Nephron progenitor cell (in vitro differentiated cells): ENCODE measurements at places on chromosomes 11 and 22.

- peaks cover 53% of the 10 kb centered on the region for H3K4me1 ChIP-seq
- no peak overlapping the region for H3K27ac ChIP-seq
- peaks cover 34% of the 10 kb centered on the region for H3K36me3 ChIP-seq
- no peak overlapping the region for H3K4me3 ChIP-seq
Observed at GRCh38 chr22:46380069-46380468, 44.6 kb downstream of the TRMU start.

GRCh38 chr11:95371153-95371552, 140.2 kb upstream of the SESN3 start:
- no peak overlapping the region for H3K27ac ChIP-seq
- H3K27me3 ChIP-seq, result no peaks in the 10 kb centered on the region
- H3K36me3 ChIP-seq, result no peaks in the 10 kb centered on the region
- H3K4me1 ChIP-seq, result peaks cover 35% of the 10 kb centered on the region

GRCh38 chr11:116168459-116168787, 604.4 kb downstream of the BUD13 start:
- H3K4me1 ChIP-seq, result peaks cover 43% of the 10 kb centered on the region
- no peak overlapping the region for H3K27ac ChIP-seq
- H3K27me3 ChIP-seq, result peaks cover 9% of the 10 kb centered on the region
- no peak for DNase-seq

DNA sequence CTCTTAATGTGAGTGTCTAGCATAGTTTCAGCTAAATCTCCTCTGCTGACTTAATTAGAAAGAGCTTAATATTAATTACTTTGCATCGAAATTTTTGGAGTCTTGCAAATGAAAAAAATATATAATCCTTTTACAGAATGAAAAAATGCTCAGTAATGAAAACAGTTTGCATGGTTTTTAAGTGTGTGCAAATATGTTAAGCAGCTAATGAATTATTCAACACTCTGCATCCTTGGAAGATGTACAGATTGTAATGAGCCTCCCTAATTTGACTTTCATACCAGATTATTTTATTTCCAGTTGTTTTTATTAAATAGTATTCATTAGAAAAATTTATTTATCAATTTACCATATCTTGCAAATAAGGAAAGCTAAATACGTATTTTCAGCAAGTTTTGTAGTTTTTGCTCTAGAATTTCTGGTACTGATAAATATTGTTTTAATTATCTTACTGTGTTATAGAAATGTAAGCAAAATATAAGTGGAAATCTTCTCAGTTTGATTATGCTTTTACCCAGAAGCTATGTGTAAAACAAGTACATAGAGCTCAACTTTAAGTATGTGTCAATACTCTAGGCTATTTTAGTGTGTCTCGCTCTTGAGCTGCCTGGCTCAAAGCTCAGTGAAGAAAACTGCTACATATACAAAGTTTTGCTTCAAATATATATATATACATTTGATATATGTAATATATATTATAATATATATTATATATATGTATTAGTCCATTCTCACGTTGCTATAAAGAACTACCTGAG, 714.9 kb upstream of the LUZP2 start:
- DNase-seq, result no peak
- no peak overlapping the region for H3K27ac ChIP-seq
- no peak overlapping the region for H3K4me3 ChIP-seq
- H3K27me3 ChIP-seq, result no peaks in the 10 kb centered on the region

- peaks cover 30% of the 10 kb centered on the region for H3K4me1 ChIP-seq
- DNase-seq, result no peak
- no peak overlapping the region for H3K4me3 ChIP-seq
- peaks cover 14% of the 10 kb centered on the region for H3K27me3 ChIP-seq
Observed at GRCh38 chr11:122521626-122522025, 133.9 kb upstream of the UBASH3B start.

DNA sequence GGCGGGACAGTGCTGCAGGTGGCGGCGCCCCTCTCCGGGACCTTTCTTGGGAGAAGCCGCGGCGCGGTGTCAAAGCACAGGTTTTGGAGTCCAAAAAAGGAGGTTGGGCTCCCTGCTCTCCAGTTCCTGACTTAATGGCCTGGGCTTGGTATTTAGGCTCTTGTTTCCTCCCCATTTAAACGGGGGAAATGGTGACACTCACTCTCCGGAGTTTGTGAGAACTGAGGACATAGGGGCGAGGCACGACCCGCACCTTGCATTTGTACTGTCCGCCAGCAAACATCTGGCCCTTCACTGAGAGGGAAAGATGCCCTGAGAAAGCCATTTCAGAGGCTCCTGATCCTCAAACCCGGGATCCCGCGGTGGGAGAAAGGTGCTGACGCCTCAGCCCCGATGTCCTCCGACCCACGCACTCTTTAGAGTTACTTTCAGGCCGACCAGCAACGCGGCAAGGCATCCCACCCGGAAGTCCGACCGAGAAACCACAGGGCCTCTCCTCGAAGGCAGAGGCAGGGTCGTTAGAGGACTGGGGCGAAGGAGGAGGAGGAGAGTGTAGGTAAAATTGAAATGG, 2.9 kb upstream of the WDR74 start:
- H3K4me1 ChIP-seq, result peaks cover 27% of the 10 kb centered on the region
- peak; percentile 50 for DNase-seq
- no peak overlapping the region for H3K4me3 ChIP-seq
- H3K27ac ChIP-seq, result no peak overlapping the region

GRCh38 chr11:6988506-6988905, 31.6 kb downstream of the ZNF214 start:
- no peaks in the 10 kb centered on the region for H3K36me3 ChIP-seq
- no peak overlapping the region for H3K27ac ChIP-seq
- H3K27me3 ChIP-seq, result peaks cover 6% of the 10 kb centered on the region
- DNase-seq, result no peak

GRCh38 chr22:41411021-41411851, 29.5 kb downstream of the TEF start:
- H3K4me1 ChIP-seq, result peaks cover 31% of the 10 kb centered on the region
- H3K27ac ChIP-seq, result peak overlapping the region; percentile 23
- H3K27me3 ChIP-seq, result no peaks in the 10 kb centered on the region
- no peaks in the 10 kb centered on the region for H3K36me3 ChIP-seq

DNA sequence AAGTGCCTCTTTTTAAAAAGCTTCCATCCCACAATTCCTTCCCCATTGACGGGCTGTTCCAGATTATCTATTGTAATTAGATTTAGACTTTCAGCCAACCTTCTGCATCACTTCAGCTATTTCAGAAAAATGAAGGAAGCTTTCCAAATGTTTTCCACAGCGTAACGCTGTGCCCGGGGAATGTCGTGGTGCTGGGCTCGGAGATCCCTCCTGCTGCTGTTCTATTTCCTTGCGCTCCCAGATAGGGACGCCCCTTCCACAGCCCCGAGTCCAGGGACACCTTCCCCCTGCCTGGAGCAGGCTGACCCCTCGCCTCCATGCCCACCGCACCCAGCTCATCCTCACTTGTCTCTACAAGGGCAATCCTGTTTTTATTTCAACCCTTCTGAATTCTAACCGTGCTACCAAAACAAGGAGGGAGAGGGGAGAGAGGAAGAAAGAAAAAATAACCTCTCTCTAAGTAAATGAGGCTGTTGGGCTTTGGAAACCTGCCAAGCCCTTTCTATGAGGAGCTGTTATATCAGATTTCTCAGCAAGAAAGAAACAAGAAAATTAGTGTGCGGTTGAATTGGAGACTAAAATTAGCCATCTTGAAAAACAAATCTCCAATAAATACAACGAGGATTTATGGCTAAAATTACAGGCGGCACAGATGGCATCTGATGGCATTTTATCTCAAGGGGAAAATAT, 366.9 kb downstream of the BRD1 start:
- peaks cover 22% of the 10 kb centered on the region for H3K27me3 ChIP-seq
- no peaks in the 10 kb centered on the region for H3K36me3 ChIP-seq
- no peak for DNase-seq
- H3K4me3 ChIP-seq, result no peak overlapping the region

- DNase-seq, result no peak
- no peak overlapping the region for H3K27ac ChIP-seq
- no peaks in the 10 kb centered on the region for H3K36me3 ChIP-seq
Observed at GRCh38 chr11:90113541-90113940, 20.9 kb upstream of the NAALAD2 start.

GRCh38 chr11:73308003-73308960, at the start of gene ARHGEF17:
TSS of gene ARHGEF17 (plus strand) at chr11:73308276. CDS start at chr11:73308639, 363 bp downstream.
- H3K27ac ChIP-seq, result peak within 1 kb of the TSS; percentile 81
- peak within 1 kb of the TSS; percentile 78 for H3K4me3 ChIP-seq
- H3K27me3 ChIP-seq, result no peaks in the 10 kb centered on the region
- DNase-seq, result peak; percentile 82
- H3K36me3 ChIP-seq, result no peaks in the 10 kb centered on the region
- peaks cover 56% of the 10 kb centered on the region for H3K4me1 ChIP-seq

DNA sequence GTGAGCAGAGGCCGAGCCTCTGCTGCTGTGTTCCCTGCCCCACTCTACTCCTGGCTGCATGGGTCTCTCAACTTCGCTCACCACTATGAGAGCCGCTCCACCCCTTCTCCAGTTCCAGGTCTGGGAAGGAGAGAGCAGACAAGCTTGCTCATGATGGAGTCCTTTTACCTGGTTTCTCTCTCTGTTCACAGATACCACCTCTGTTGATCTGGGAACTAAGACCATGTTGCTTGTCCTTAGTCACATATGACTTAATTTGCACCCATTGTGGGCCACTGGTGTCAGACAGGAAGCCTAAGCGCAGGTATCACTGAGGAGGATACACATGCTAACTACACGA, 26.8 kb downstream of the MCM5 start:
- peaks cover 33% of the 10 kb centered on the region for H3K36me3 ChIP-seq
- no peaks in the 10 kb centered on the region for H3K27me3 ChIP-seq
- H3K4me3 ChIP-seq, result peak overlapping the region; percentile 58
- H3K4me1 ChIP-seq, result peaks cover 36% of the 10 kb centered on the region
- H3K27ac ChIP-seq, result peak overlapping the region; percentile 99

GRCh38 chr22:41603873-41604332, 14.3 kb upstream of the PMM1 start:
- no peak overlapping the region for H3K4me3 ChIP-seq
- H3K27me3 ChIP-seq, result no peaks in the 10 kb centered on the region
- peaks cover 6% of the 10 kb centered on the region for H3K36me3 ChIP-seq
- DNase-seq, result no peak
- no peaks in the 10 kb centered on the region for H3K4me1 ChIP-seq
- no peak overlapping the region for H3K27ac ChIP-seq

DNA sequence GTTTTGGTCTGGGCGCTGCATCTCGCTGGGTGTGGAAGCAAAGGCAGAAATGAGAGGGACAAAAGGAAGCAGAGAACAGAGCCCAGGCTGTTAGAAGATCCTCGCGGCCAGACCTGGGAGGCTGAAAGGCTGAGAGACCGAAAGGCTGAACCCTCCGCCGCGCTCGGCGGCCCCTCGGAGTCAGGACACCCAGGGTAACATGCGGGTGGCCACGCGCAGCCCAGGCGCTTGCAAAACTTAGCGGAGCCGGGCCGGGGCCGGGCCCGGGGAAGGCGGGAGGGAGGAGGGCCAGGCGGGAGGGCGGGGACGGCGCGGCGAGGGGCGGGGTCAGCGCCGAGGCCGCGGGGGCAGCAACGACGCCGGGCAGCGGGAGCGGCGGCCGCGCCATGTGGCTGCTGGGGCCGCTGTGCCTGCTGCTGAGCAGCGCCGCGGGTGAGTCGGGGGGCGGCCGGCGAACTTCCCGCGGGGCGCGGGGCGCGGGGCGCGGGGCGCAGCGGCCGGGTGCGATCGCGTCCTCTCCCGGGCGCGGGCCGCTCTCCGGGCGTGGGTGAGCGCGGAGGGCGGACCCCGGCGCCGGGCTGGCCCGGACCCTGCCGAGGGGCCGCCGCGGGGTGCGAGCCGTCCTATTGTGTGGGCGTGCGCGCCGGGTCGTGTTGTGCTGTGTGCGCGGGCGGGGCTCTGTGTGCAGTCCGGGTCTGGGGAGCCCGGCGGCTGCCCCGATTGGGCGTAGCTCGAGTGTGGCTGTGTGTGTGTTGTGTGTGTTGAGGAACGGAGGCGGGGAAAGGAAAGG, at the start of gene LDLRAD3:
TSS of gene LDLRAD3 (plus strand) at position 350 of the 790 bp plus-strand sequence. CDS start at position 387, 37 bp downstream.
- H3K4me1 ChIP-seq, result peaks cover 67% of the 10 kb centered on the region
- H3K27me3 ChIP-seq, result peaks cover 4% of the 10 kb centered on the region
- H3K36me3 ChIP-seq, result peaks cover 15% of the 10 kb centered on the region
- H3K27ac ChIP-seq, result peak within 1 kb of the TSS; percentile 98
- H3K4me3 ChIP-seq, result peak within 1 kb of the TSS; percentile 95

GRCh38 chr11:2746401-2747247, 46.8 kb upstream of the KCNQ1OT1 start:
- peaks cover 20% of the 10 kb centered on the region for H3K27me3 ChIP-seq
- DNase-seq, result no peak
- H3K4me3 ChIP-seq, result no peak overlapping the region
- H3K27ac ChIP-seq, result no peak overlapping the region
- H3K4me1 ChIP-seq, result peaks cover 55% of the 10 kb centered on the region
- H3K36me3 ChIP-seq, result no peaks in the 10 kb centered on the region

DNA sequence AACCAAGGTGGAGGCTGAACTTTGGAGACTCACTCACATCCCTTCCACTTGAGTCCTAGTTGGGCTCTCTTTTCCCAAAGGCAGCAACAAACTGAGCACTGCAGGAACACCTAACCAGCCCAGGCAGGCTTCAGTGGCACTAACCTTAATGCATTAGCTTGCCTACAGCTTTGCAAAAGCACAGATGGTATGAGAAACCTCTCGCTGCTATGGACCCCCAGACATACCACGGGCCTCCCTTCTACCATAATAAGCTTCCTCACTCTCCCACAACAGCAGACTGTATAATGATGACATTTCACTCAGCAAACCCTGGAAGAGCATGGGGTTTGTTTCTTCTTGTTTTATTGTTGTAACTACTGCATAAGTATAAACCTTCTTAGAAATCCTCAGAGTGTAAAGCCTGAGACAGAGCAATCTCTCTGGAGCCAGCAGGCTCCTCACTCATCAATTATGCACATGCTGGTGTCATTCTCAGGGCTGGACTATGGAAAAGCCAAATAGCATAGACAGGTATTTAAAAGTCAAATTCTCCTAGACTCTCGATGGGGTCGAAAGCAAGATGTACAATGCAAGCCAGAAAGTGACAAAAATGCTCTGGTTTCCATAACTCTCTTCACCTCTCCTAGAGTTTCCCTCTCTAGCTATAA, 167.6 kb downstream of the NXPE2 start:
- H3K36me3 ChIP-seq, result no peaks in the 10 kb centered on the region
- no peak for DNase-seq
- H3K27me3 ChIP-seq, result peaks cover 4% of the 10 kb centered on the region
- no peak overlapping the region for H3K4me3 ChIP-seq
- no peak overlapping the region for H3K27ac ChIP-seq
- peaks cover 29% of the 10 kb centered on the region for H3K4me1 ChIP-seq
